ENCODE measurements at places on chromosomes 3 and 15.

DNA sequence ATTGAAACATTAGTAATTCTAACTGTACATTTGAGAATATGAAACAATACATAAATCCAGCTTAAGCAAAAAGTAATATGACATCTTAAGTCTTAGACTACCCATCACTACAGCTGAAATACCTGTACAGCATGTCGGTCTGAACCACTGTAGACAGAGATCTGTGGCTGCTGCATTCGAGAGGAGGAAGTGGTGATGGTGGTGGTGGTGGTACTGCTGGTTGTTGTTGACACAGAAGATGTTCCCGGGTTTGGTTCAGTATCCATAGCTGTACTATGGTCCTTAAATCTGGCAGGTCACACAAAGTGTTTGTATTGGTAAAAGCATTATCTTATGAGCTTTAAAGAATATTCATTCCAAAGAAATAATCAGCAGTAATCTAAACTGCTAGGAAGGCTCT is 2.9 kb downstream of the PHC3 start:
- no peak for DNase-seq

DNA sequence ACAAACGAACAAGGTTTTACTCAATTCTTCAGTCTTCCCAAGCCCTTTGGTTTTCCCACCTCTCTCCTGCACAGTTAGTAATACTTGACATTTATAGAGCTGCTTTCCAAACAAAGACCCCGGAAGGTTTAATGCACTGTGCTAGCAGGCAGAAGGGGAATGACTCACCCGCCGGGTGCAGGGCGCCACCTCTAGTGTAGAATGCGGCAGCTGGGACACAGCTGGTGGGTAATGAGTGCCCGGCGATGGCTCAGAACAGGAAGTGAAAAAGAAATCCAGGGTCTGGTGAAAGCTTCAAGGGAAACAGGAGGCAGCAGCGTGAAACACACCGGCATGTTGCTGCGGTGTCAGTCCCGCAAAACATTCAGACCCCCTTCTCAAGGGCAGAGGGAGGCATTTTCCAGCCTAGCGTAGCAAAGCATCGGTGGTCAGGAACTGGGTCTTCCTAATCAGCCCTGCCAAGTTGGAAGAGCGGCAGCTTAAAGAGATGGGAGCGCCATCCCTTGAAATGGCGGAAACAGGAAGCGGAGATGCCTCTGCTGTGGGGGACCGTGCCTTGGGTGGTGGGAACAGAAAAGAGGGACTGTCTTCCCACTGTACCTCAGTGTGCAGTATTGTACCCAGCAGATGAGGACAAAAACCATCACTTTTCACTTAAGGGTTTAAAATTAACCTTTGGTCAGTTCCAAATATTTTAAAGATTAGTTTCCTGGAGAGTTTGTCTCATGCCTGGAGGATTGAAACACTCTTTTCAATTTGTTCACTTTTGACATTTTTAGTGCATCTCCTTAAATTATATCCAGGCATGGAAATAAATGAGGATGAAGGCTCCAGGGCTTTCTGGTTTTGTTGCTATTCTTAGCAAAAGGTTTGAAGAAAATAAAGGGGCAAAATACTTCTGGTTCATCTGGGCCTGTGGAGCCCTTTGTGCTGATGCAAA is 160.7 kb upstream of the MCTP2 start:
- DNase-seq: no peak

GRCh38 chr3:42902257-42902656 is 3.7 kb upstream of the ZNF662 start:
- DNase-seq: no peak

DNA sequence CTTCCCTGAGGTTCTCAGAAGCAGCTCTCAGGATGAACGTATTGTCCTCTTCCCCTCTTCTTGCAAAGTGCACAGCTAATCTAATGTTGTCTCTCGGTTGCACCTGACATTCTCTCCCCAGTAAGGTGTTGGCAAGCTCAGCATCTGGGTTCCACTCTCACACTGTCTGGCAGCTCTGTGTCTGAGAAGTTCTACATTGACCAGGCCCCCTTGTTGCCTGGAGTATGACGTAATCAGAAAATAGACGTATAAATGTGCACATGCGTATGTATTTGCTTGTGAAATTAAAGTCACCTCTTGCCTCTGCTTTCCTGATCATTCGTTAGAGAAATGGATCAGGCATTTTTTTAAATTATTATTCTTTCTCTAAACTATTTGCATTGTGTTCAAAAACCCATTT is 67.7 kb downstream of the USF3 start:
- no peak for DNase-seq

DNA sequence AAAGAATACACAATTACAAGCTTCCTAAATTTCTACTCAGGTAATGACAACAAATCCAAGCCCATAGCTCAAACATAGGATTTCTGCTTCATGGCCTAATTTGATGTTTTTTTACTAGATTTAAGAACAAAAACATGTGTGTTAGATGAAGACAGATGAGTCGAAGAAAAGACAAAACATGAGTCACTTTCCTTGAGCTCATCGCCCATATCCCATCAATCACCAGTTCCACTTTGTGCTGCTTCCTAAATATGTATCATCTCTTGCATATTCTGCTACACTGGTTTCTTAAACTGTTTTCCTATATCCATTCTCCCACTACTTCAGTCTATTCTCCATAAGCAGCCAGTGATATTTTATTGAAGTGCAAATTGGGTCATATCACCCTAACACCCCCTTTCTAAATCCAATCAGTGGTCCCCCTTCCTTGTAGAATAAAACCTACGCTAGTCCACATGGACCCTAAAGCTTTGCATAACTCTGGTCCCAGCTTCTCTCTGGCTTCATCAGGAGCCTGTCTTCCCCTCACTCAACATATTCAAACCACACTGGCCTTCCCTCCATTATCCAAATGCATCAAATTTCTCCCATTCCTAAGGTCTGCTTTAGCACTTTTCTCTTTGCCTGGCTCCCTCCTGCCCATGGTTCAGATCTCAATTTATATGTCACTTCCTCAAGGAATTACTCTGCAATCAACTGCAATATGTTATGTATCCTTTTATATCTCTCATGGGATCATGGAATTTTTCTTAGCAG is 1033.9 kb downstream of the FHIT start:
- DNase-seq: no peak

GRCh38 chr3:42402394-42403096 is 7.9 kb downstream of the LYZL4 start:
- no peak for DNase-seq

DNA sequence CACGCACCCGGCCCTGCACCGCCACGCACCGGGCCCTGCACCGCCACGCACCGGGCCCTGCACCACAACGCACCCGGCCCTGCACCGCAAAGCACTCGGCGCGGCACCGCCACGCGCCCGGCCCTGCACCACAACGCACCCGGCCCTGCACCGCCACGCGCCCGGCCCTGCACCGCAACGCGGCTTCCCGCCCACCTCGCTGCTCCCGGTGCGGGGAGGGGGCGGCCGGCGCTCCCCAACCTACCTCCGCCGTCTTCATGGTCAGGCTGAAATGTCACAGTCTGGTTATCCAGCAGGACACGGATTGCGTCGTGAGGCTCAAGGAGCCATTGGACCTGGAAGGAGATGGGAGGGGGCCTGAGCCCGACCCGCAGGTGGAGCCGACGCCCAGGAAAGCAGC is 41.8 kb downstream of the MUC20 start:
- DNase-seq: no peak

DNA sequence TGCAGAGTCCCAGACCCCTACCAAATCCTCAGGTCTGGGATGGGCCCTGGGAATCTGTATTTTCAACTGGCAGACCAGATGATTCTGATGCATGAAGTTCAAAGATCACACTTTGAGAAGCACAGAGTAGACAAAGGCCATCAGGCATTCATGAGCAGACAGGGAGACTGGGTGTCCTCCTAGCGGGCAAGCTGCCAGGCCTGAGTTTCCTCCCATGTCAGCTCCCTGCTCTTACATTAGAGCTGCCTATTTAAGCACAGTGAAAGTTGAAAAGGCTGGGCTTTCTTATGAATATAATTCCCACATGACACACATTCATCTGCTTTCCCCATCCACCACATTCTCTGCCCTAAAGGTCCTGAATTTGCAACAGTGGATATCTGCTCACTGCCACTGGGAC is 14.0 kb downstream of the CAPN3 start:
- no peak for DNase-seq

GRCh38 chr3:152879130-152879789 is 44.3 kb downstream of the P2RY1 start:
- DNase-seq: no peak

DNA sequence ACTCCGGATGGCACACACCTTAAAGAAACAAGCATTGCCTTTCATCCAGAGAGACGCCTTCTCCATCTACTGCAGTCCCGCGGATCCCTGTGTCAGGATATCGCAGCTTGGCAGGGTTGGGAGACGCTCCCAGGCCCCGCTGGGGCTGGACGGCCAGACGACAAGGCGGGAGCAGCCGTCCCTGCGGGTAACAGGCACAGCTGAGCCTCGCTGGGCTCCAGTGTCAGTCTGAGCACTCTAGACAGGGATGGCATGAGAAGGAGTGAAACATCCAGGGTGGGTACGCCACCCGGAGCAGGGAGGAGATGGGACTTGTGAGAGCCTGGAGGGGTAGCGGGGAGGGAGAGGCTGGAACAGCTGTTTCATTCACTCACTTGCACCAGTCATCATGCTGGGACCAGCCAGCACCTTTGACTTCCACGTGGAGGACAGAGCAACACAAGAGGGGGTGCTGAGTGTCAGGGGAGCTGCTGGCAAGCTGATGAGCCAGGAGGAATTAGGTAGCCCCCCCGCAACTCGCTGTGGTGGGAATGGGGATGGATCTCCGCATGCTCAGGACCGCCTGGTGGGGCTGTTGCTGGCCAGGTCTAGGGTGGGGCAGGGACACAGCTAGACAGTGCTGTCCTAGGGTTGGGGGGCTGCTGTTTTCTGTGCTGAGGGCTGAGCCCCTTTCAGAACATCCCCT is 31.6 kb upstream of the SNRPA1 start:
- DNase-seq: no peak
